NCI-H774 (cell line): ENCODE measurements at places on chromosomes 5 and 9.

GRCh38 chr9:74985041-74985440 is 32.3 kb upstream of the C9orf40 start:
- DNase-seq: no peak

GRCh38 chr9:124008303-124008693 is 3.3 kb upstream of the LHX2 start:
- DNase-seq: no peak

DNA sequence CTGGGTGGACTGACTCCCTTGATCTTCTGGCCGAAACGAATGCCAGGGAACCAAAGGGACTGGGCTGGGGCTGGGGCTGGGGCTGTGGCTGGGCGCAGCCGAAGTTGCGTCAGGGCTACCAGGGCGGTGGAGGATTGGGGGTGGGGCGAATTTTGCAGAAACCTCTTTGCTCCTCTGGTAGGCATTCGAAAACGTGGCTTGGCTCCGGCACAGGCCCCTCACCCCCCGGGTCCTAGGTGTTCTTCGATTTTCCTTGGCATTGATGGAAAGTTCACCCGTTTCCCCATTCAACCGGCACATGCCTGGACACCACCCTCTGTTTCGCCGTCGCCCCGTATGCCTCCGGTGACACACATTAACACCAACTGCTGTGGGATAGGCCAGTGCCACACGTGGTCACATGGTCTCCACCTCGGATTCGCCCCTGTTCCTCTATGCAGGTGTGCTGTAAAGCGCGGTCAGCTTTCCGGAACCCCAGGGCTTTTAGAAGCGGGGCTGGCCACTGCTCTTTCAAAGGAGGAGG is 477.1 kb downstream of the SPATA31A7 start:
- no peak for DNase-seq

- DNase-seq: no peak
Measured at GRCh38 chr9:89352451-89352850, 34.2 kb downstream of the SECISBP2 start.

GRCh38 chr9:83655433-83655832 is 32.5 kb downstream of the IDNK start:
- no peak for DNase-seq

- no peak for DNase-seq
Measured at GRCh38 chr5:55319491-55319890, 11.7 kb downstream of the MTREX start.

GRCh38 chr5:156819967-156820581 is 30.0 kb upstream of the PPP1R2B start:
- DNase-seq: no peak

- DNase-seq: no peak
Measured at GRCh38 chr9:80491086-80491696, 919.4 kb downstream of the TLE4 start.

DNA sequence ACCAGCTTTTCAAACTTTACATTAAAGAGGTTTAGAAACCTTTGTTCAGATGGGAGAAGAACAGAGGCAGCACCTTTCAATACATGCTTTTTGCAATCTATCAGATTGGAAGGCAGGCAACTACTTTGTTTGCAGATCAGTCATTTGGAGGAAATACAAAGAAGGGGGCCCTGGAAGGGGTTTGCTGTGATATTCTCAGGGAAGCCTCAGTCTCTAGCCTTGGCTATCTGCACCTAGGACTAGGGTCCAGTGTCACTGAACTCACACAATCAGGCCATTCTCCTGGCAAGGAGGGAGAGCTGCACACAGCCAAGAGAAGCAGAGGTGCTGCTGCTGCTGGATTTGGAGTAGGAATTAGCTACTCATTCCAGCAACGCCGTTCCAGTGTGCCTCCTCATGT is 79.5 kb downstream of the CRB2 start:
- no peak for DNase-seq

GRCh38 chr9:84235511-84235910 is 105.0 kb downstream of the SLC28A3 start:
- DNase-seq: no peak

DNA sequence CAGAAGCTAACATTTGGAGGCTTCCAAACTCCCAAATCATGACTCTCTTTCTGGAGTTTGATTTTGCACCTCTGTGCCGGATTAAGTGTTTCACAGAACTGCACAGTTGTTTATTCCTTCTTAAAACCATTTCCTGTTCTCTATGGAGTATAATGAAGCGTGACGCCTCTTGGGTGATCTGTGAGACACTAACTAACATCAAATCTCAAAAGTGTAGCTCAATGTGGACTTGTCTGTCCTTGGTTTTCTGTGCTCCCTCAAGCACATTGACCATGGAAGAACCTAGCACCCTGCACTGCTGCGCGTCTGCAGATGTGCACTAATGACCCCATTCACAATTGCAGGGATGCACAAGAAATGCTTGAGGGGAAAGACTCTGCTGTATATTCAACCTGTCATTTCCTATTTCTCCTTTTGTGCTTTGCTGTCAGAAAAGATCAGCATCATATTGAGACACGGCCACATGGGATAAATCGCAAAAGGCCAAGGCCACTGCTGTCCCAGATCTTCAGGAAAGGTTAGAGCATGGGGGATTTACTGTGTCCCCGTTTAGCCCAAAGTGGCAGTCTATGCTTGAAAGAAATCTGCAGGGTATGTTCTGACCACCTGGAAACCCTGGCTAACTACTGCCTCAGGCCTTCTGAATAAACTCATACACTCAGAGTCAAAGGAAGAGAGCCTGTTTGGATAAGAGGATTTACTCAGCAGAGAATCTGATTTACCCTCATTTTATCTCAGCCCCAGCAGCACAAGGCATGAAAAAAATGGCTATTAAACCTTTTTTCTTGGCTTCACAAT is 109.6 kb downstream of the BAAT start:
- DNase-seq: no peak
